Stomach (tissue), 19 donors: ENCODE measurements at places on chromosomes 16 and 17. TPM values are rescaled to one million over a fixed set of nuclear protein-coding genes. Genes with fewer than 3 reads are reported as not detected.

CARHSP1 gene
- total RNA-seq: 78.6 TPM

MNT gene
- total RNA-seq: 18.2 TPM

TP53TG3C gene
- total RNA-seq: not detected

SMIM36 gene
- total RNA-seq: not detected

KRT38 gene
- not detected for total RNA-seq

C1QBP gene
- total RNA-seq: 126 TPM

IL21R gene
- not detected for total RNA-seq

GPR142 gene
- not detected for total RNA-seq

PIK3R6 gene
- total RNA-seq: 0.29 TPM

SLC6A2 gene
- not detected for total RNA-seq

ZSCAN10 gene
- total RNA-seq: not detected

- no peak overlapping the region for H3K4me3 ChIP-seq
- no peaks in the 10 kb centered on the region for H3K27me3 ChIP-seq
- no peaks in the 10 kb centered on the region for H3K36me3 ChIP-seq
- no peak overlapping the region for H3K27ac ChIP-seq
- H3K4me1 ChIP-seq: no peaks in the 10 kb centered on the region
- DNase-seq: no peak
These were observed 536.1 kb downstream of the XYLT1 start for GRCh38 chr16:16934660-16935059.

GRCh38 chr16:70590722-70591415 is 55.5 kb upstream of the IL34 start:
- H3K27me3 ChIP-seq: no peaks in the 10 kb centered on the region
- no peaks in the 10 kb centered on the region for H3K36me3 ChIP-seq
- peaks cover 13% of the 10 kb centered on the region for H3K4me1 ChIP-seq
- DNase-seq: no peak
- peak overlapping the region; percentile 71 for H3K27ac ChIP-seq

- H3K27me3 ChIP-seq: no peaks in the 10 kb centered on the region
- no peaks in the 10 kb centered on the region for H3K4me1 ChIP-seq
- H3K27ac ChIP-seq: no peak overlapping the region
- no peak overlapping the region for H3K4me3 ChIP-seq
- DNase-seq: no peak
These were observed 385.4 kb upstream of the RBFOX1 start for GRCh38 chr16:6947291-6947690.

DNA sequence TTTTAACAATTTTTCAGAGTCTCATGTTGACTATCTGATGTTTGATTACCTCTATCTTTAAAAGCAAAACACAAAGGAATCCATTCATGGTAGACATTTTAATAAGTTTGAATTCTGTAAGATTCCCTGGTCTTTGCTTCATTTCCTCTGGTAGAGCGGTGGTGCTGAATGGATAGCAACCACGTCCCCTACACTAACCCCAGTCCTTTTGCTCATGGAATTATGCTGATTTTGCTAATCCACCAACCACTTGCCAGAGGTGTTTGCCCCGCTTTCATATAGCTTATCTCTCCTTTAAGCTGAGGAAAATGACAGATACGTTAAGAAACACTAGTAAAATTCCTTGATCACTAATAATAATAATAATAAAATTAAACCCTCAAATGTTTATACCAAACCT is 9.5 kb downstream of the KCNJ16 start:
- no peaks in the 10 kb centered on the region for H3K36me3 ChIP-seq
- H3K4me3 ChIP-seq: no peak overlapping the region
- H3K27me3 ChIP-seq: no peaks in the 10 kb centered on the region
- DNase-seq: no peak
- peaks cover 17% of the 10 kb centered on the region for H3K4me1 ChIP-seq

GRCh38 chr17:58427807-58428206 is 10.5 kb upstream of the RNF43 start:
- no peaks in the 10 kb centered on the region for H3K36me3 ChIP-seq
- H3K27me3 ChIP-seq: no peaks in the 10 kb centered on the region
- H3K27ac ChIP-seq: no peak overlapping the region
- DNase-seq: no peak
- H3K4me3 ChIP-seq: no peak overlapping the region
- H3K4me1 ChIP-seq: no peaks in the 10 kb centered on the region

DNA sequence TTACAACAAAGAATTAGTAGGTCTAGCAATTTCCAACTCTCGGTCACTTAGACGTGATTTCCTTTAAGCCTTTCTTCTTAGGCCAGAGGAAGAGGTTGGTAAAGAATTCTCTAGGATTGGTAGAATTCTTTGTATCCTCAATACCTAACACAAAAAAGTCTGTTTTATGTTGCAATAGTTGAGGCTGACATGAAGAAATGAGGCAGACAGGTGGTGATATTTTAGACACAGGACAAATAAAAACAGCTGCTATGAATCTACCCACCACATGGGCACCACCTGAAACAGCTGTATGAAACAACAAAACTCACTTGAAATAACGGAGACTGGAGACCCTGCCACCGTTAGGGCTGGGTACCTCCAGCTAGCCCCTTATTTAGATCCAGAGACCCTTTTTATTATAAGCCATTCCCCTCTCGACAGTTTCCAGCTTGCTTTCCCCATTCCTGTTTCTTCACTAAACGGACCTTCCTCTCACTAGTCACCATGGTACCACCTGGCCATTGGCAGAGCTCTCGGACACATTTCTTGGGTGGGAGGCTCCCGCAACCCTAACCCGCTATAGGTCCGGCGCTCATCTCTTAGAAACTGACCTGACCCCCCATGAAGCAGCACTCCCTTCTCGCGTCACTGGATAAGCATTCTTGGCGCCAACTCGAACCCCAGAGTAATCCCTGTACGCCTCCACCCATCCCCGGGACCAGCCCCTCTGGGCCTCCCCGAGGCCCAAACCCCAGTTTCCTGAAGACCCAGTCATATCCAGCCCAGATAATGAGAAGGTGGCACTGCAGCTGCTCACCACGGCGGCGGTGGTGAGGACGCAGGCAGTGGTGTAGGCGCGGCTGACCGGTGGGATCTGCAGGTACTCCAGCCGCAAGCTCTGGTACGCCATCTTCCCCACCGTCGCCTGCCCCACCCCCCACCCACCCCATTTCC is at the start of gene DERL2:
TSS of gene DERL2 (minus strand) at position 909 of the 936 bp plus-strand sequence. CDS start at position 892, 17 bp downstream.
- peak within 1 kb of the TSS; percentile 100 for H3K27ac ChIP-seq
- no peaks in the 10 kb centered on the region for H3K27me3 ChIP-seq
- H3K4me3 ChIP-seq: peak within 1 kb of the TSS; percentile 78

DNA sequence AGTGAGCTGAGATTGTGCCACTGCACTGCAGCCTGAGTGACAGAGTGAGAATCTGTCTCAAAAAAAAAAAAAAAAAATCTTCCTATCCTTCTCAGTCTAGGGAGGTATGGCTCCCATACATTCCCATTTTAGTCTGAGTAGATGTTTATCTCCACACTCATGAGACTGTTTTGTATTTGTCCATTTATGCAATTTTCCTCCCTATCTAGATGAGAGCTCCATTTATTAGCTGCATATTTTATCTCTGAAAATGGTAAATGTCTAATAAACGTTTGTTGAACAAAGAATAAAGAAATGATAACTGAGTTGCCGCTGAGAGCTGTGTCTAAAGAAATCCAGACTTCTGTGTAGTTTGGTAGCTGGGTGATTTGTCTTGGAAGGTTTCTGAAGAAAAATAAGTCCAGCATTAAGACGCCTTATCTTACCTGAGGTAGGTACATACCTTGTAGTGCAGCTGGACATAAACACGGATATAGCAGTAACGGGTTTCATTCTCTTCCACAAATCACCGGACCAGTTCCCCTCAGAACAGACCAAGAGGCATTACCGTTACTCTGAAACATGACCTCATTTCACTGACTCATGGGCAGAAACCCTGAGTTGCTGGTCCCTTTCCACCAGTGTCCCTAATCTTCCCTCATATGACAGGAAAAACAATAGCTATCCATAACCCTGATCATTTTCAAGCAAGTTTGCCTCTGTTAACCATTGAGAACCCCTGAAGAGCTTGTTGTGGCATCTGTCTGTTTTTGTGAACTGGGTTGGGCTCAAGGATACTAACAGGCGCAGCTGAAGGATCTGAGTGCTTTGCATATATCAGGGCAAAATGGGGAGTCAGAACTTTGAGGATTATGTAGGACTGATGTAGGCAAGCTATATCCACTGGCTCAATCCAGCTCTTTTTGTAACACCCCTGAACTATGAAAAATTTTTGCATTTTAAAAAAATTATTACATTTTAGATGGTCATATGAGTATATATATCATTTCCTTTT is 177.4 kb upstream of the XYLT1 start:
- H3K27ac ChIP-seq: no peak overlapping the region
- no peak overlapping the region for H3K4me3 ChIP-seq
- no peaks in the 10 kb centered on the region for H3K36me3 ChIP-seq

- no peak overlapping the region for H3K27ac ChIP-seq
- DNase-seq: no peak
- H3K4me3 ChIP-seq: no peak overlapping the region
- no peaks in the 10 kb centered on the region for H3K27me3 ChIP-seq
These were observed 6.7 kb downstream of the TSPOAP1 start for GRCh38 chr17:58321571-58322525.

GRCh38 chr16:64440421-64440831 is 681.4 kb downstream of the CDH11 start:
- no peak overlapping the region for H3K4me3 ChIP-seq
- peak overlapping the region; percentile 36 for H3K27ac ChIP-seq
- H3K36me3 ChIP-seq: no peaks in the 10 kb centered on the region
- H3K27me3 ChIP-seq: no peaks in the 10 kb centered on the region
- H3K4me1 ChIP-seq: no peaks in the 10 kb centered on the region

- no peak overlapping the region for H3K4me3 ChIP-seq
- no peaks in the 10 kb centered on the region for H3K4me1 ChIP-seq
- DNase-seq: no peak
- no peaks in the 10 kb centered on the region for H3K27me3 ChIP-seq
- no peak overlapping the region for H3K27ac ChIP-seq
These were observed 261.8 kb upstream of the PSMD7 start for GRCh38 chr16:74034862-74035261.
